ENCODE measurements at places on chromosomes 6 and 20. TPM values are rescaled to one million over a fixed set of nuclear protein-coding genes. Genes with fewer than 3 reads are reported as not detected.

DNA sequence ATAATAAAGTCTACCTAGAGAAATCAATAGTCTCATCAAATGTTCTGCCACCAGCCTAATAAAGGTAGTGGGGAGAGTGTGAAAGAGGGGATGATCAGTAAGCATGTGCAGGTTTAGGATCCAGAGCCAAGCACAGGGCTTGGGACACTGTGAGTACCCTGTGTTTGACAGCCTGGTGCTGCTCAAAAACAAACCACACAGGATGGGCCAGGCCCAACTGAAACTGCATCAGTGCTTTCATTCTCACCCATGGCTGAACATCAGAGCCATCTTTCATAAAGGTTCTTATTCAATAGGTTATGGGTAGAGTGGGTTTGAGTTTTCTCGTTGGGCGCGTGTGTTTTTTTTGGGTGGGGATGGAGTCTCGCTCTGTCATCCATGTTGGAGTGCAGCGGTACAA is 87.3 kb upstream of the NHSL1 start:
- no peaks in the 10 kb centered on the region for H3K36me3 ChIP-seq
- H3K4me1 ChIP-seq, result no peaks in the 10 kb centered on the region
- no peak overlapping the region for H3K27ac ChIP-seq

DNA sequence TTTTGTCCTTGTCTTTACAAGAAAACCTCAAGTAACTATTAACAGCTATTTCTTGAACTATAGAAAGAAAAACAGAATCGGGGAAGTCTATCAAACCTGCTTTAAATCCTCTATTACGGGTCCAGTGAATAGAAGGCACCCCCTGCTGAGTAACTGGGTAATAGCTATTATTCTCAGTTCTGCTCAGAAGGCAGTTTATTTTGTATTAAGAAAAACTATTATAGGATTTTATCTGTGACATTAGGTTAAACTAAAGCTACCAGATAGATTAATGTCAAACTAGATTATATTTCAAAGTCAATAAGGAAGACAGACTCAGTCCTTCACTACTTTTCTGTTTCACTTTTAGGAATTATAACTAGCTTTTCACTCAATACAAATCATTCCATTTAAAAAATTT is 93.7 kb downstream of the DST start:
- H3K27me3 ChIP-seq, result no peaks in the 10 kb centered on the region
- no peaks in the 10 kb centered on the region for H3K4me1 ChIP-seq
- no peak for DNase-seq
- H3K27ac ChIP-seq, result peak overlapping the region; percentile 77
- no peak overlapping the region for H3K4me3 ChIP-seq

DNA sequence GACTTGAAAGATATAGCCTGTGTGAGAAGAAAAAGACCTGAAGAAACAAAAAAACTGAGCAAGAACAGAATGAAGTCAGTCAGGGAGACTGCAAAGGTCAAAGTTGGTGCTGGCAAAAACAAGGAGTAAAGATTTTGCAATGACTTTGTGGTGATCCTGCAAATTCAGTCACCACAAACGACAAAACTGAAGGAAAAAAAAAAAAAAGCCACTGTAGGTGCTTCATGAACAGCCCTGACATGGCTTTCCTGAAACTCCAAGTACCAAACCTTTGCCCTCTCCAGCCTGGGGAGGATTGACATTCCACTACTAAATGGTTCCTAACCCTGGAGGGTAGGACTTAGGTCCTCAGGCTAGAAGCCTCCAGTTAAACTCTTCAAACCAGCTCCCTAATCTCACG is 114.7 kb upstream of the BEND3 start:
- H3K4me3 ChIP-seq, result no peak overlapping the region
- H3K36me3 ChIP-seq, result no peaks in the 10 kb centered on the region

GRCh38 chr6:125008261-125008703 is 46.0 kb downstream of the RNF217 start:
- DNase-seq, result no peak
- H3K27me3 ChIP-seq, result no peaks in the 10 kb centered on the region
- no peak overlapping the region for H3K27ac ChIP-seq
- no peaks in the 10 kb centered on the region for H3K4me1 ChIP-seq

DNA sequence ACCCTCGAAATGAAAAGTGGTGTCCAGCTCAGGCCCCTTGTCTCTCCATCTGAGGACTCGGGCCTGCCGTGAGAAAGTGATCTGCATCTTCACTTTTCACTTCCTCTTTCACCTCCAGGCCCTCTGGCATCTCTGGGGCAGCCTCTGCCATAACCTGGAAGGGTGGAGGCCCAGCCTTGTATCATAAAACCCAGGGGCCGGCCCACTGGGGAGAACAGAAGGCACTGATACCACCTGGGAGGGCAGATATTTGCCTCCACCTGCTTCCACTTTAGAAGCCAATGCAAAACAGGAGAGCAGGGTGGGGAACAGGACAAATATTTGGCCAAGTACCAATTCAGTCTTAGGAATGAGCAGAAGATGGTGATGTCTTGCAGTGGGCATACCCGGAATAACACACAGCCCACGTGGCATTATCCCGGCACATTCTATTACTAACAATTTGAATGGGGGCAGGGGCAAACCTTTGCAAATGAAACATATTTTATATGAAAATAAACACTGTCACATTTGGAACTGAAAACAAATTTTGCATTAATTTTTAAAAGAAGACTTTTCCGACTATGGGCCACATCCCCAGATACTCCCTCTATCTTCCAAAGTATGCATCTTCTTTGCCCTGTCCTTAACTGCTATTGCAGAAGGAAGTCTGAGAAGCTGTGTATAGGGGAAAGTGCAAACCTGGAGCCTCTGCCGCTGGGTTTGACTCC is 69.2 kb upstream of the TBC1D7 start:
- no peaks in the 10 kb centered on the region for H3K36me3 ChIP-seq
- H3K27ac ChIP-seq, result no peak overlapping the region
- no peaks in the 10 kb centered on the region for H3K4me1 ChIP-seq
- no peak for DNase-seq

DNA sequence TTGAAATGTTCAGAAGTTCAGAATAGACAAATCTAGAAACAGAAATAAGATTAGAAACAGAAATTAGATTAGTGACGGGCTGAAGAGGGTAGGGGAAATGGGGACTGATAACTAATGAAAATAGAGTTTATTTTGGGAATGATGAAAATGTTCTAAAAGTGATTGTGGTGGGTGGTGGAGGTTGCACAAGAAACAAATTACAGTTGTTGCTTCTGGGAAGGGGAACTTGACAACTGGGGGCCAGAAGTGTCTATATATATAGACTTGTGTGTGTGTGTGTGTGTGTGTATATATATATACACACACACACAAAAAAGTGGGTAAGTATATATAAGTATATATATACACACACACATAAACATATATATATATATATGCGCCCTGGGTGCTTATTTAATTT is 86.5 kb upstream of the RREB1 start:
- no peaks in the 10 kb centered on the region for H3K27me3 ChIP-seq
- H3K27ac ChIP-seq, result no peak overlapping the region
- no peak for DNase-seq
- H3K4me3 ChIP-seq, result no peak overlapping the region
- H3K4me1 ChIP-seq, result no peaks in the 10 kb centered on the region
- no peaks in the 10 kb centered on the region for H3K36me3 ChIP-seq

RBPJL gene
- total RNA-seq, result not detected
